H1 (cell line): ENCODE measurements at places on chromosomes 5 and 9.

GRCh38 chr5:164784230-164784629, 1278.8 kb downstream of the MAT2B start:
- H3K27ac ChIP-seq, result no peak overlapping the region
- no peak overlapping the region for H3K4me3 ChIP-seq

- H3K36me3 ChIP-seq, result no peaks in the 10 kb centered on the region
- no peaks in the 10 kb centered on the region for H3K27me3 ChIP-seq
- H3K27ac ChIP-seq, result no peak overlapping the region
- DNase-seq, result no peak
Observed at GRCh38 chr5:153658606-153659005, 168.1 kb downstream of the GRIA1 start.

- H3K27me3 ChIP-seq, result no peaks in the 10 kb centered on the region
- H3K36me3 ChIP-seq, result peaks cover 2% of the 10 kb centered on the region
- H3K27ac ChIP-seq, result peak overlapping the region; percentile 80
- peak overlapping the region; percentile 90 for H3K4me3 ChIP-seq
- H3K4me1 ChIP-seq, result peaks cover 19% of the 10 kb centered on the region
- DNase-seq, result peak; percentile 81
Observed at GRCh38 chr9:81686614-81687520, 2.5 kb downstream of the TLE1 start.

DNA sequence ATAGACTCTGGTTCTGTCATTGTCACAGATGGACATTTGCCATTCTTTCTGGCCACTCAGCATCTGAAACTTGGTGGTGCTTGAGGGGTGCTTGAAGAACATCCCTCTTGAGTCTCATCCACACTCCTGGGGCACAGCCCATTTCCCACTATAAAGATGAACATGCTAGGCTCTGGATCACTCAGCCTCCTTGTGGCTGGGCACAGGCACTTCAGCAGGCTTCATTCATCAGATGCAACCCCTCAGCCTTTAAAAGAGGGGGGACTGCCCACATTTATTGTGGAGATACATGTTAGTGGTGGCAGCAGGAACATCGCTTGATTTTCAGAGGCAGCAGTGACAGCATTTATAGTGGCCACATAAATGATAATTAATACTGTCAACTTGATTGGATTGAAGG, 124.7 kb upstream of the NIPBL start:
- no peaks in the 10 kb centered on the region for H3K4me1 ChIP-seq
- no peak overlapping the region for H3K4me3 ChIP-seq
- no peak for DNase-seq
- H3K27ac ChIP-seq, result no peak overlapping the region
- H3K27me3 ChIP-seq, result no peaks in the 10 kb centered on the region
- H3K36me3 ChIP-seq, result no peaks in the 10 kb centered on the region

- no peaks in the 10 kb centered on the region for H3K4me1 ChIP-seq
- H3K4me3 ChIP-seq, result no peak overlapping the region
- H3K27me3 ChIP-seq, result no peaks in the 10 kb centered on the region
- no peaks in the 10 kb centered on the region for H3K36me3 ChIP-seq
- H3K27ac ChIP-seq, result no peak overlapping the region
Observed at GRCh38 chr5:63697811-63698210, 264.4 kb downstream of the HTR1A start.

DNA sequence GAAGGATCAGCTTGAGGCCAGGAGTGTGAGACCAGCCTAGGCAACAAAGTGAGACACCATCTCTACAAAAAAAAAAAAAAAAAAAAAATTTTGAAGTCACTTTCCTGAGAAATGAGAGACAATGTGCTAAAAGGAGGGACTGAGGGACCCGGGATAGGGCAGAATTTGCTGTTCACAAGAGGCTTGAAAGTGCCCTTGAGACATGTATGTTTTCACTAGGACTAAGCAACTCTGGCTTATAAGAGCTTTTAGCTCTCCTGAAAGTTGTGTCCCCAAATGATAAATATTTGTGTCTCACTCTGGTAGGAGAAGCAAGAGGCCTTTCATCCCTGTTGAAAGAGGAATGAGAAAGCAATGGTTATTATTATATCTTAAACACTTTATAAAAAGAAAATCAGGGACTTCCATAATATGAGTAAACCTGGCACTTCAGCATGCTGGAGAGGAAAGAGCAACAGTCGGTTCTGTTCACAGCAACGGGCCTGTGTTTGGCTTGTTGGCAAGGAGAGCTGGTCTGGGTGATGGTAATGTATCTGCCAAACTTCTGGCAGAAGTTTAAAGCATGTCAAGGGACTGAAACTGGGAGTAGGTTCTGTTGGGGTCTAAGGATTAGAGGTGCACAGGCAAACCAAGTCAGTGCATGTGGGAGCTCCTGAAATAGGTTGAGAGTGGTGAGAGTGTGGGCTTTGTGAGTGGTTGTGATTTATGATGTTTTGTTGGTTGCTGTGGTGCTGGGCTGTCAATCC, 32.2 kb downstream of the ENTREP1 start:
- H3K36me3 ChIP-seq, result no peaks in the 10 kb centered on the region
- no peak overlapping the region for H3K27ac ChIP-seq
- DNase-seq, result no peak
- H3K4me3 ChIP-seq, result no peak overlapping the region
- no peaks in the 10 kb centered on the region for H3K4me1 ChIP-seq
- H3K27me3 ChIP-seq, result no peaks in the 10 kb centered on the region
